ENCODE measurements at places on chromosomes 7 and 10.

GRCh38 chr7:32079510-32079909 is 9.3 kb upstream of the PDE1C start:
- DNase-seq = no peak

GRCh38 chr10:127899766-127900387 is 7.0 kb upstream of the PTPRE start:
- no peak for DNase-seq

GRCh38 chr7:27688646-27689045 is 26.0 kb upstream of the HIBADH start:
- DNase-seq = no peak

DNA sequence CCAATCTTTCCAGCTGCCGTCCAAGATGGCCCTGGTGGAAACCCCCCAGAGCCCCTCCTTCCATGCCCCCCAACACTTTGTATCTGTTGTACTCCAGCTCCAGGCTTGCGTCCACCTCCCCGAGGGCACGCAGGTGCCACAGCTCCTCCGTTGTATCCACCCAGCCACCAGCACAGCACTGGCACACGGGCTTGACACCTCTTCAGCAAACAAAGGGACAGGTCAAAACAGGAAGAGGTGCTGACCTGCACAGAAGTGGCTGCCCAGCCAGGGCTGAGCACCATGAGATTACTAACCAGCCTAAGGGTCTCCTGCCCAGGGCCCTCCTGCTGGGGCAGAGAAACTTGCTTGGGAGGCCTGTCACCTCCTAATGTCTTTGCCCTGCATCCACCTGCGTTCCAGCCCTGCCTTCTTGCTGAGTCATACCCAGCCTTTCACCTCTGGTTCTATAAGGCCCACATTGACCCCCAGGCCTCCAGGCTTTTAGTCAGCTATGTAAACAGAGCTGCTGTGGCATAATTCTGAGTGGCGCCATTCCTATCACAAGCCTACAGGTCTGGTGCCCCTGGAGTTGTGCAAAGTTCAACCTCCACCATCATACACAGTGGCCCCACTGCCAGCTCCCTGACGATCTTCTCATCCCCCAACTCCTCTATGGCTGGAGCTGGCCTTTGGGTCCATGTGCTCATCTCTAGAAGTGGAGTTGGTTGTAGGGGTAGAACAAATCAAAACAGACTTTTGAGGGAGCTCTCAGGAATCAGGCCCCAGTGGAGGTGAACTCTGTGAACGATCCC is 20.9 kb downstream of the SLC29A3 start:
- no peak for DNase-seq

DNA sequence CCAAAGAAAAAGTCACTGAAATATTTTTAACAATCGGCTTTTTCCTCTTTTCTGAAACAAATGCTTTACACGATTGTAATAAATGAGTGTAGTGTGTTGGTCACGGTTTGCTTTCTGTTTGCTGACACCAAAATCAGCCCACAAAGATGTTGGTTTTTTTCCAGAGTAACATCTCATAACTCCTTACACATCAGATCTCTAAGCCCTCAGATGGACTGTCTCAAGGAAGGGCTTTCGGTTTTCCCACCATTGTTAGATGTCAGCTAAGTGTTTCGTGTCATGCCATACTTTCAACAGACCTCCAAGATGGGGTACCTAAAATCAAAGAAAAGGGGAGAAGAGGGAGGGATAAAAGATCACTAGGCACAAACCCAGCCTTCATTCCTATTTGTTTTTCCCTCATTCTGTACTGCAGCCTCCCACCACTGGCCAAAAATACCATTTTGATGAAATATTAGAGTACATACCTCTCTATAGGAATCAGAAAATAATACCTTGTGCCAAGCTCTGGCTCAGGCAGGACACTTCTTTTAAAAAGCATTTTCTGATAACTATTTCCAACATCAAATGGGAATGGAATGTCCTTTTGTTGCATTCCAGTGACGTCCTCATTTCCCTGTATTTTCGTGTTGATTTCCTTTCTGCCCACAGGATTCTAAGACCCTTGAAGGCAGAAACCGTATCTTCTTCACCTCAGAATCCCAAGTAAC is 159.1 kb downstream of the DGKI start:
- DNase-seq = no peak

- DNase-seq = no peak
Measured at GRCh38 chr7:46089281-46089680, 168.2 kb upstream of the IGFBP3 start.

- no peak for DNase-seq
Measured at GRCh38 chr10:60338786-60339185, 50.9 kb downstream of the ANK3 start.

- DNase-seq = no peak
Measured at GRCh38 chr10:70038923-70039322, 13.7 kb upstream of the MACROH2A2 start.

DNA sequence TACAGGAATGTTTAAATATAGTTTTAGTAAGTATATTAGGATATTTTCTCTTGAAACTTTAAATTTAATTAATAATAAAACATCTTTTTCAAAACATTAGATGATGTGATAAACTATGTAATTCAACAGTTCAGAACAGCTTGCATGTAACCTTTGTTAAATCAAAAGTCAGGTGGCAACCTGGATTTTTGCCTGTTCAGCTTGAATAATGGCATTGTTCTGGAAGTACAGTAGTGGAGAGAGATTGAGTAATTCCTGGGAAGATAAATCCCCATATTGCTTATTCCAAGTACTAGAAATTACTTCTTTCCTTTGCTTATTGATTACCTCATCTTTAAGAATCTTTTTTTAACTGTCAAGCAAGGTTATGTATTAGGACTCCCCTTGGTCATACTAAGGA is 20.1 kb upstream of the CFTR start:
- DNase-seq = no peak

- no peak for DNase-seq
Measured at GRCh38 chr7:11458736-11459483, 373.1 kb downstream of the THSD7A start.

DNA sequence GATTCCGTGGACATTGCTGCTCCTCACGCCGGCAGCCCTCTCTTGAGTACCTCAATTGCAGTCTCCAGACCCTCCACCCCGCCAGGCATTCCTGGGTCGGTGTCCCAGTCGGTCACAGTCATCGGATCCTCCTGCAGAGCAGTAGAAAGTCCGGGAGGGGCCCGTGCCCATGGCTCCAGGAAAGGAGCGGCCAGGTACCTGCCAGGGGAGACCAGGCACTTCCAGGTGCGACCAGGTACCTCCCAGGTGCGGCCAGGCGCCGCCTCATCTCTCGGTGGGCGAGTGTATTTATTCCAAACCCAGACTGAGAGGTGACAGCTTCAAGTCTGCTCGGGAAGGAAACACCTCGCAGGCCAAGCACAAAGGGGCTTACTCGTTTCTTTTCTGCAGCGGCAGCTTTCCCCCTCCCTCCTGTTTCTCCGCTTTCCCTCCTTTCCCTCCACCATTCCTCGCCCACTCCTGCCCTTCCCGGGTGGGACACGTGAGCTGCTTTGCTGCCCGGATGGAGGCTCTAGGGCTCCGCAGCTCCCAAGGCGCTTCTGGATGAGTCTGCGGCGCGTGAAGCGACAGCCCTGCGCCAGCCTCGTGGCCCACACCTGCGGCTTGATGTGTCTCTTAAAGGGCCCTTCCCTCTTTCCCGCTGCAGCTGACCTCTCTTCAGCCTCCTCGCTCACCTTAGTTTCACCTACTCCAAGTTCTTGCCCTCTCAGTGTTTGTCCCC is 39.4 kb upstream of the AGK start:
- no peak for DNase-seq

GRCh38 chr10:76150876-76151288 is 719.5 kb downstream of the LRMDA start:
- DNase-seq = no peak

- no peak for DNase-seq
Measured at GRCh38 chr10:107371801-107372200, 207.3 kb upstream of the SORCS1 start.

- no peak for DNase-seq
Measured at GRCh38 chr10:42972946-42973345, 103.9 kb upstream of the RET start.

DNA sequence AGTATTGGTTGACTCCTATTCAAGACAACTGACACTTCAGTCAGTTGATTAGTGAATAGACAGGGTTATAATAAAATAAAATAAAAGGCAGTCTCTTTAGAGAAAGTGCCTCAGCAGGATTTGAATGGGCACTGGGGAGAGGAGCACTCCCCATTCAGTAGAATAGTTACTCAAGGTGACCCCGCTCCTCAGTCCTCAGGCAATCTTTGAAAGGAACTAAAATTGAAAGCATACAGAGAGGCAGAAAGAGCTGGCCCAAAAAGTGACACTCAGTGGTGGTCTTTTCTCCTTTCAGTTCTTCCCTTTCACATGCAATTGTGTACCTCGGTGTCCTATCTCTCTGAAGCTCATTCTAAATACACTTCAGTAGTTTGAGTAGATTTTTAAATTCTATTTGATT is 47.4 kb upstream of the MACC1 start:
- no peak for DNase-seq

- DNase-seq = no peak
Measured at GRCh38 chr7:51802718-51803117, 486.1 kb upstream of the COBL start.

GRCh38 chr7:25895792-25896171 is 256.2 kb upstream of the NFE2L3 start:
- no peak for DNase-seq

GRCh38 chr7:54560198-54560597 is 18.0 kb downstream of the VSTM2A start:
- no peak for DNase-seq

GRCh38 chr10:43264344-43264964 is 2.4 kb downstream of the RASGEF1A start:
- no peak for DNase-seq

GRCh38 chr10:60677531-60678129 is 100.6 kb upstream of the CDK1 start:
- no peak for DNase-seq

GRCh38 chr7:105524840-105525239 is 2.8 kb upstream of the PUS7 start:
- no peak for DNase-seq

DNA sequence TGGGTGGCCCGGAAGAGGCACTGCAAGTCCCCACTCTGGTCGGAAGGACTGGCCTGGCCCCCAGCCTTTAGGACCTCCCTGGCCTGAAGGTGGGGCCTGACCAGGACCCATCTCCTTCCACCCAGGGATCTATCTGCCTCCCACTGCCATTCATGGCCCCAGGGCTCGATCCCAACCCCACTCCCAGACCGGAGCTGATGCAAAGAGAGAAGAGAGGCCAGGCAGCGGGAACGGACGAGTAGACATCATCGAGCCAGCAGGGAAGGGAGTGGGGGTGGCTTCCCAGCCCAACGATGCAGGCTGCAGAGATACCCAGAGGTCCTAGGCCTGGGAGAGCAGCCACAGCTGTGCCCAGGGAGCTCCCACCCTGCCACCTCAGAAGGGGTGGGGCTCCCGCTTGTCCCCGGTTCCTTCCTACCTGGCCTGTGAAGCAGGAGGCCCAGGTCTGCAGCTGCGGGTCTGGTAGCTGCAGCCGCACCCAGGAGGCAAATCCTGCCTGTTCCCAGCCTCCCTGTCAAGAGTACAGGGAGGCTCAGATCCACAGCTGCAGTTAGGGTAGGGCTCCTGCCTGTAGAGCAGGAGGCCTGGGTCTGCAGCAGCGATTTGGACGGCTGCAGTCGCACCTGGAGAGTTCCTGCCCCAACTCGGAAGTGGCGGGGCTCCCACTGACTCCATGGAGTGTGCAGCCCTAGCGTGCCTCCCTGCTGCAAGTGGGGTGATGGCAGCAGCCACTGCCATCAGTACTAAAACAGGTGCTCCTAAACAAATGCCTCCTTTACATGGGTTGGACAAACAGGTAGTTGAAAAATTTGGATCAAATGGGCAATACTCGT is 1151.0 kb upstream of the PHF14 start:
- DNase-seq = no peak

DNA sequence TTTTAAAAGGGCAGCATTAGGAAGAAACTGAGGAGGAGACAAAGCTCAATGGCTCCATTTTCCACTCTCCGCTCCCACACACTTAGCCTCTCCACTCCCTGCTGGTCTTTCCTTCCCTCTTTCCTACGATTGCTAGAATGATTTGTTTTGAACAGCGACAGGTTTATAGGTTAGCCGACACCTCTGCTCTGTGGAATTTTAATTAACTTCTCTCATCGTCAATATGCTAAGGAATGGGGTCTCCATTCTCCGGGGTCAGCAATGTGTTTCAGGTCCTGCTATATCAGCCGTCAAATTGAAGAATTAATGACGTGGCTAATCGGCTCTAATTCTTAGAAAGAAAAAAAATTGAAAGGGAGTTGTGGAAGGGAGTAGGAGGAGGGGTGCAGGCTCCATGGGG is 28.9 kb downstream of the FBXW4 start:
- no peak for DNase-seq

- no peak for DNase-seq
Measured at GRCh38 chr7:88200261-88200660, 19.6 kb downstream of the SRI start.

DNA sequence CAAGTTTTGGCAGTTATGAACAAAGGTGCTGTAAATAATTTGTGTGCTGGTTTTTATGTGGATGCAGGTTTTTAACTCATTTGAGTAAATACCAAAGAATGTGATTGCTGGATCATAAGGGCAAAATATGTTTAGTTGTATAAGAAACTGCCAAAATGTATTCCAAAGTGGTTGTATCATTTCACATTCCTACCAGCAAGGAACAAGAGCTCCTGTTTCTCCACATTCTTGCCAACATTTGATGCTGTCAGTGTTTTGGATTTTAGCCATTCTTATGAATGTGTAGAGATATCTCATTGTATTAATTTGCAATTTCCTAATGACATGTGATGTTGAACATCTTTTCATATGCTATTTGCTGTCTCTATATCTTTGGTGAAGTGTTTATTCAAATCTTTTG is 207.3 kb upstream of the LRGUK start:
- no peak for DNase-seq

DNA sequence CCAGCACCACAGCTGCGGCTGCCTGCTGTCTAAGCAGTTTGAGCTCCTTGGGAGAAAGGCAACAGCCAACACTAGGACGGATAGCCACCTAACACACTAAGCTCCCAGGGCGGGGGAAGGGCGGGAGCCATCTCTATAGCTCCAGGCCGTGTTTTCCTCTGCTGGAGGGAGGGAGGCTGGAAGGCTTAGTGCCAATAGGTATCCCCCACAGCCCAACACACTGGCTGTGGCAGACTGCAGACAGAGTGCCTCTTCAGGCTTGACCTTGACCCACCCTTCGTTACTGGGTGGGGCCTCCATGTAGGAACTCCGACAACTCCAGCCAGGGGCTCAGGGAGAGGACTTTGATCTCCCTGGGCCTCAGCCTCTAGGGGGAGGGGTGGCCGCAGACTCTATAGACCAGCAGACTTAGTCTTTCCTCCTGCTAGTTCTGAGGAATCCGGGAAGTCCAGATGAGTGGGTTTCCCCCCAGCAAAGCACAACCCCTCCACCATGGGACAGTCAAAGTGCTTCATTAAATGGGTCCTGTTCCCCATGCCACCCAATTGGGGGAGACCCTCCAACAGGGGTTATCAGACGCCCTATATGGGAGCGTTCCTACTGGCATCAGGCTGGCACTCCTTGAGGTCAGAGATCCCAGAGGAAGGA is 314.4 kb upstream of the MKI67 start:
- DNase-seq = no peak

GRCh38 chr7:35828817-35829216 is 28.0 kb downstream of the SEPTIN7 start:
- no peak for DNase-seq

Measured in spleen (tissue), 13 donors.